HS-5 (cell line): ENCODE measurements at places on chromosomes 4 and X.

DNA sequence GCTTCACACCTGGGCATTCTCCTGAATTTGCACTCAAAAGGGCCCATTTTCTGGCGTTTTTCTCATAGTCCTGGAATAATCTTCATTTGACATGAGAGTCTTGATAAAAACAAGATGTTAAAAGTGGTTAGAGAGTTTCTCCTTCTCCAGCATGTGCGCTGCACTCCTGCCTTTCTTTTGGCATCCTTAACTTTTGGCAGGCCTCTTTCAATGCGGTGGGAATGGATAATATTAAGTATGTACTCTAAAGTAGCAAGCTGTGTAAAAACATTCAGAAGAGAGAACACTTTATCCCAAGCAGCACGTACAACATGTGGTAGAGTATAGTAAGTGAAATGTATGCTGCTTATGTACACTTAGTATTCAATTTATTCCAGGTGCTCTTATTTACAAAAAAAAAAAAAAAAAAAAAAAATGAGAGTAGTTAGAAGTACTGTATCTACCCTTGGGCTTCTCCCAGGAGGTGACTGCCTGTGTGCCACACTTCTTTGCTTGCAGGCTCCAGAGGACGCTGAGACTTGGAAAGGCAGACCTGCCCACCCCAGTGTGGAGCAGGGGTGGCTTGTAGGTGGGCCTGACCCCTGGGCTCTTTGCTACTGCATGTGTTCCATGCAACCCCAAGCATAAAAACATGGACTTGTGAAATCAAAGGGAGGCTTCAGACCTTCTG is 3.9 kb downstream of the FGF2 start:
- DNase-seq = no peak

DNA sequence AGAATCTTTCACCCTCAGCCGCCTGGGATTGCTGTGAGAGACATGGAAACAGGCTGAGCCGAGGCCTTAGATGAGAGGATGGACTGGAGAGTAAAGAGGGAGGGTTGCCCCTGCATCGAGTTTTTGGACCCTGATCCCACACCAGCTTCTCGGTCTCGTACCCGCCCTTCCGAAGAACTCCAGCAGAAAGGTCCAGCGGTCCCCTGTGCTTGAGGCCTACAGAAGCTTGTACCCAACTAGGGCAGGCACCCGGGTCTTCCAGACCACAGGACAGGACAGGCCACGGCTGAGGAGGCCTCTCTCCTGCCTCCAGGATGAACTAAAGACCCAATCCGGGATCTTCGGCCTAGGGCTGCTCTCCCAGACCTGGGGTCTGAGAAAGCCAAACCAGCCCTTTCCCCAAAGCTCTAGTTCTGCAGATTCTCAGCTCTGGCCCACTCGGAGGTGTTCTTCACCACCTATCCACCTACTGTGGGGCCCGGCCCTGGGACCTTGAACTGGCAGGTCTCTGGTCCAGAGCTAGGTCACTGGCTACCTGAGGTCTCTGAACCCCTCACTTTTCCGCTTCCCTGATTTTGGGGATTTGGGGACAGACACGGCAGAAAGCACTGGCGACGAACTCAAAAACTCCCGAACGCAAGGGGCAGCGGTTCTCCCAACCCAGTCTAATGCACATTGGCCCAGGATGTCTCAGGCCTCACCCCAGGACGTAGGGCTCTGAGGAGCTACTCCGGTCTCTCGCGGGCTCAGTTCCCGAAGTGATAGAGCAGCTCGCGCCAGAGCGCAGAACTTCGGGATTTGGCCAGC is 1.1 kb downstream of the NKX3-2 start:
- DNase-seq = no peak

DNA sequence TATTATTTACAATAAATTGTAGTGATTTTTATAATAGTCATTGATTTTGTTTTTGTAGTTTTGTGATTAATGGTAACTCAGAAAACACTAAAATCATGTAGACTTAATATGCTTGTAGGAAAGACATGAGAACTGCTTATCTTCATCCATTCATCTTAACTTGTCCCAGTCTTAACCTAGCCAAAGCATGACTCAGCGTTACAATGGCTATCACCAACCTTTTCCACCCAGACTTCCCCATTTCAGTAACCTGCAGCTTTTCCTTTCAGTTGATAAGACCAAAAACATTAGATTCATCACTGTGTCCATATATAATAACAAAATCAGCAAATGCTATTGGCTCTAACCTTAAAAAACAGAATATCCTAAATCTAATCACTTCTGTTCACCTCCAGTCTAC is 106.2 kb upstream of the KLF8 start:
- no peak for DNase-seq

GRCh38 chr4:99414401-99414800 is 20.7 kb downstream of the ADH7 start:
- DNase-seq = no peak

DNA sequence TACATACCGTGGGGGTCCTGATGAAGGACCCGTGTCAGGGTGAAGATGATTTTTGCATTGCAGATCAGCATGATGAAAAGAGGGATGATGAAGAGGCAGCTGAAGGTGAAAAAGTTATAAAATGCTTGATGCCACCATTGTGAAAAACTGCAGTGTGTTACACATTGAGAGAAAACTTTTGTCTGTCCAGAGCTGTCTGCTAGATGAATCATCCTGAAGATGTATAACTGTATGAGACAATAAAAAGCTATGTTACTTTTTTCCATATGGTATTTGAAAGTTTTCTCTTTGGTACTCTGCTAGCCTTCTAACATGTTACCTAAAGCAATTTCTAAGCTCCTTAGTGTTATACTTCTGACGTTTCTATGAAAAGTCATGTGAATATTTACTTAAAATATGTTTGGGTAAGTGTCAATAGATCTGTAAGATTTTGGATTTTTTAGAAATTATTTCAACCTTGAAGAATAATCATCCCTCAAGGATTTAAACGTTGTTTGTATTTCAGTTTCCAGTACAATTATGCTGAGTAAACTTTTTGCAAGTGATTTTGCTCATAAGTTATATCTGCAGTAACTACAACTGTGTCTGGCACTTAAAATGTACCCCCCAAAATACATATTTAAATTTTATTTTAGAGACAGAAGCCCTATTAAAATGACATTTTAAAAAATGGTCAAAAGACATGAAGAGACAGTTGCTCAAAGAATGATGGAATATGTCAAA is 9.5 kb downstream of the GNRHR start:
- DNase-seq = no peak

DNA sequence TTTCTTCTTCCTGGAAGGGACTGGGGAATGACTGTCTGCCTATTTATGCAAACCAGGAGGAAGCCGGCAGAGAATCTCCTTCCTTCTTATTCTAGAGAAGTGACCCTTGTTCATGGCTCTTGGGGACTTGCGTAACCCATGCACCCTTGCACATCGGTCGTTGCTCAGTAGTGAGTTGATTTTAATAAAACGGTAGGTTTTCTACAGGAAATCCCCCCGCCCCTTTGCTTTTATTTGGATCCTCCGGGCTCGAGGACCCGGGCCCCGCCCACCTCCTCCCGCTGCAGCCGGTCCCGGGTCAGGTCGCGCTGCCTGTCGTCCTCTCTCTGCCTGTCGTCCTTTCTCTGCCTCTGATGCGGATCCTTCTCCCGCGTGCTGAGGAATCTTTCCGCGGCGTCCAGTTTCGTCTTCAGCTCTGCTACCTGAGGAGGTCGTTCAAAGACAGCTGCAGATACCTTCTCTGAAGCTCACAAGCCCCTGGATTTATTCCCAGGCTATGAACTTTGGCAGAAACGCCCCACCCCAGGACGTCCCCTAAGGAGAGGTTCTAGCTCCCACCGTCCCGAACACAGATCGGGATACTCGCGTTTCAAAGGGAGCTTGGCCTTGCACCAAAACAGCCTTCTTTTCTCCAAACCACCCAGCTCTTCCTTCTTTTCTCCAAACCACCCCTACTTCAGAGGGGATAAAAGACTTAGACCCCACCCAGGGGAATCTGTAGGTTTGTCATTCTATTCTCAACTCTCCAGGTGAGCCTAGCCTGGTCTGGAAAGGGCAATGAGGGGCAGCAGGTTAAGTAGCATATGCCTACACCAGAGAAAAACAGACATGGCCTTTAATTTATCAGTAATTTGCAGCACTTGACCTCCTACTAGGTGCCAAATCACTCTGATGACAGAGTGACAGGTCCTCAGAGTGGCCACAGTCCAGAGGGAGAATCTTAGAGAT is 7.0 kb downstream of the TNIP3 start:
- DNase-seq = no peak

DNA sequence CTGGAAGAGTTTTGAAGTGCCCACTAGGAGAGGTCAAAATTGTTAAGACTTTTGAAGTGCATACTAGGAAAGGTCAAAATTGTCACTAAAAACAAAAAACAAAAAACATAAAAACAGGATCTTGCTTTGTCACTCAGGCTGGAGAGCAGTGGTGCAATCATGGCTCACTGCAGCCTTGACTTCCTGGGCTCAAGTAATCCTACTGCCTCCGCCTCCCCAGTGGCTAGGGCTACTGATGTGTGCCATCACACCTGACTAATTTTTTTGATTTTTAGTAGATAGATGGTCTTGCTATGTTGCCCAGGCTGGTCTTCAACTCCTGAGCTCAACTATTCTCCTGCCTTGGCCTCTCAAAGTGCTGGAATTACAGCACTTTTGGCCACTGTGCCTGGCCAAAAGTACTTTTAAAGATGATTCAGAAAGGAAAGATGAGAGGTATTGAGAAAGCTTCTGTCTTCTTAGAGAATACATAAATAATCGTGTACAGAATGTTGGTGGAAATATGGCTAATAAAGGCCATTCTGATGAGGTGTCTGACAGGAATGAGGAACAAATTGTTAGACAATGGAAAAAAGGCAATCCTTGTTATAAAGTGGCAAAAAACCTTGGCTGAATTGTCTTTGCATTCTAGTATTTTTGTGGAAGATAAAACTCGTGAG is 43.3 kb upstream of the STX18 start:
- DNase-seq = peak; percentile 76

DNA sequence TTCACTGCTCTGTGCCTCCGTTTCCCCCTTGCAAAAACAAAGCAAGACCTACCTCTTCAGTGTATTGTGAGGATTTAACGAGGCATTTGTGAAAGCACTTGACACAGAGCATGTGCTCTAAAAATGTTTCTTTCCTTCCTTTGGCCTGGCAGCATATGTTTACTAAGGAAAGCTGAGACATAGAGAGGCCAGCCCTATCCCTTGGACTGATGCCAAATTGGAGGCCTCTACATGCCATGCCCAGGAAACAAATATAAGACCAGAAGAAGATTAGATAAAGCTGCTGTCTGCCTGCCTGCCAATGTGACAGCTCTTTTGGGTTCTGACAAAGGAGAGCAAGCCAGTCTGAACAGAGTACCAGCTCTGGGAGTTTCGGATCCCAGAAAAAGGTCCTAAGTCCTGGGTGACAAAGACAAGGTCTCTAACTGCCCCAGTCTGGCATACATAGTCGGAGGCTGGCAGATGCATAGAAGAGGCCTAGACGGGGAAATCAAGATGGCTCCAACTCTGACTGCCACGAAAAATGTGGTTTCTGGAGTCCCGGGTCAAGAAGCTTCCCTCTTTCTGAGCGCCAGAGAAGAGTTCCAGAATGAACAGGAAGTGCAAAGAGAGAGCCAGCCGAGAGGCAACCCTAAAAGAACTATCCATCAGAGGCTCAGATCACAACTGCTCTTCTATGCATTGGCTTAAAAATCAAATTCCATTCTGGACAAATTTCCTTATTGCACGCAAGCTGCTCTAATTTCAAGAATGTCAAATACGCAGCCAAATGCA is 25.8 kb downstream of the OTUD6A start:
- DNase-seq = no peak

DNA sequence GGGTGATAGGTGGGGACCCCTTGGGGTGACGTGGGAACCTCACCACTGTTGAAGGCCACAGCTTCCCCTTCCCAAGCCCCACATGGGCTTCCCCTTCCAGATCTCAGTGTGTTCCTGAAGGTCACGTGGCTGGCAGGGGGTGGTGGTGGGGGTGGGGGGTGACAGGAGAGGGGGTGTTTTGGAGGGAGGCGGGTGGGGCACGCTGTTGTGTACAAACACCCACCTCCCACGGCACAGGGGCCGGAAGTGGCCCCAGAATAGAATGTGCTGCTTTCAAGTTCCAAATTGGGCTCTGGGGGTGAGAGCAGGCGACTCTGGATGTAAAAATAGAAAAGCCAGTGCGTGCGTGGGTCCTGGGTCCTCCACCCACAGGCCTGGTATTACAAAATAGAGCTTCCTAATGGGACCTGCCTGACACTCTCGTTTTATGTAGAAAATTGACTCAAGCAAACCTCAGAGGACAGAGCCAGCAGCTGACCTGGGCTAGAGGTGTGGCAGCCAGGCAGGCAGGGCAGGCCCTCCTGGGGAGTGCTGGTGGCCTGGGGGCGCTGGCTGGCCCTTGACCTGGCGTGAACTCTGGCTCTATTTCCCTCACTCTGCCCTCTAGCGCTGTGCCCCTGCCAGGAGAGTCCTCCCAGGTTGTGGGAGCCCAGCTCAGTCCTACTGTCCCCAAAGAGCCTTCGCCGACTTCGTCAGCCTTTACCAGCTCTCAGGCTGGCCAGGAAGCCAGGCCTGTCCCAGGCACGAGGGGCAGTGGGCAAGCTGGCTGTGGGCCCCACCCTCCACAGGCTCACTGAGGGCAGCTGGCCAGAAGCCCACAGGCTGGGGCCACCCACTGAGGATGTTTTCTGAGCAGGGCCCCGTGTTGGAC is 5.4 kb upstream of the SH3BP2 start:
- no peak for DNase-seq

DNA sequence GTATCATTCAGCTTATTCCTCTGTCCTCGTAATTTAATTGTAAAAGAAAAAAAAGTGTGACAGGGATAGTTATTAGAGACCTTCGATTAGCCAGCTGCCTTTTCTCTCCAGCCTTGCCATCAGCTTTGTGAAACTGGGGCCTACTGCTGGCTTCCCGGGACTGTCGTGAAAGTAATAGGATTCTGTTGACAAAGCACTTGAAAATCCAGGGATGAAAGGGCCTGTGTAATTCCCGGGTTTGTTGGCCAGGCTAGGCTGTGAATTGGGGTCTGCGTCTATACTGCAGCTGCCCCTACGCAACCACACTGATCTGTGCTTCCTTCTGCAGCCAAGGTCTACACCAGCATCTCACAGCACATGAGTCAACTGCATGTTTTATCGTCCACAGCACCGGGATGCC is 120.4 kb upstream of the SCML1 start:
- DNase-seq = no peak

- no peak for DNase-seq
These were observed 1560.4 kb upstream of the TENM3 start for GRCh38 chr4:180682776-180683175.

DNA sequence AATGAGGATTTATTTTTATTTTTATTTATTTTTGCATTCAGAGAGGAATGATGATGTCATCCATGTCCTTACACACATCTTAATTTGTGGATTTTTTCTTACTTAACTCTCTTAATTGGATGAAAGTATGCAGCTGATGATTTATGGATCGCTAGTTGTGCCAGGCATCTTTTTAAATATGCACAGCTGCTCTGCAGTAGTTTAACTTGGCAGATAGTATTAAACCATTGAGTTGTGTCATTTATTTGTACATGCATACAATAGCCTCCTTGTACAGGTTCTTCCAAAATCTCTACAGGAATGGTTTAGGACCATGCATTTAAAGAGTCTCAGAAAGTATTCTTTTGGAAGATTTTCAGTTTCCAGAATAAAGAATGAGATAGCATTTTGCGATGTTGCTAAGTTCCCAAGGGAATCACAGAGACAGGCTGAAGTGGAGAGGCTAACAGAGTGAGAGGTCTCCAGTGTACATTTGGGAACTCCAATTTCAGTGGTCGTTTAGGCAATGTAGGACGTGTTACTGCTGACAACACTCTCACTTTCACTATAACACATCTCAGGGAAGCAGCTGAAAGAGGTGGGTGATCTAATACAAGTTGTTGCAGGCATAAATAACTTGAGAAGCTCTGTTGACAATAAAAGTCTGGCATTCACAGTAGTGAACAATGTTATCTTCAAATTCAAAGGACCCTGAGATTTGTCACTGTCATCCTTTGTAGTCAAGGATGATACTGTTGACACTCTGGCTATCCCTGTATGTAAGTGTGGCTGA is 49.9 kb upstream of the SCRG1 start:
- no peak for DNase-seq
